ENCODE measurements at places on chromosomes 3 and 15. TPM values are rescaled to one million over a fixed set of nuclear protein-coding genes. Genes with fewer than 3 reads are reported as not detected.

SCN11A gene
- total RNA-seq: 0.05 TPM

HGD gene
- total RNA-seq: 0.40 TPM

- DNase-seq: no peak
These were observed 27.2 kb upstream of the ADAMTS7 start for GRCh38 chr15:78838489-78838888.

PLS1 gene
- total RNA-seq: 0.58 TPM

FSD2 gene
- 28.9 TPM for total RNA-seq

TICRR gene
- 0.04 TPM for total RNA-seq

- DNase-seq: no peak
These were observed 44.5 kb downstream of the CMTM7 start for GRCh38 chr3:32435911-32436815.

GRCh38 chr15:52730173-52730572 is 51.0 kb upstream of the ATOSA start:
- DNase-seq: no peak

DNA sequence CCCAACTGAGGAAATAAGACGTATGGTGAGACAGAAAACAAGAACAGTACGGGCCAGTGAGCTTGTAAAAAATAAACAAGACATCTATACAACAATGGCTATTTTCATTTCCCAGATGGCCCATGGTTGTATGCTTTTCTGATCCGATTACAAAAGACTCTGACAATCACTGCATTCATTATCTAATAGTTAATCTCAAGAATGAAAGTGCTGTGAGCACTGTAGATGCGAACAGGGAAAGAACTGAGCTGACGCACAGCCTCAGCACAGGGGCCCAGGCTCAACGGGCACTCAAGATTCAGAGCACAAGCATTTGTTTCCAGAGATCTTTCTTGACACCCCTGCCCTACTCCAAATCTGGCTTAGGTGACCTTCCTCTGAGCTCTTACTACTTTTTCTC is 6.9 kb downstream of the MTMR10 start:
- no peak for DNase-seq

MORC1 gene
- not detected for total RNA-seq

ZBTB47 gene
- 121 TPM for total RNA-seq

DNA sequence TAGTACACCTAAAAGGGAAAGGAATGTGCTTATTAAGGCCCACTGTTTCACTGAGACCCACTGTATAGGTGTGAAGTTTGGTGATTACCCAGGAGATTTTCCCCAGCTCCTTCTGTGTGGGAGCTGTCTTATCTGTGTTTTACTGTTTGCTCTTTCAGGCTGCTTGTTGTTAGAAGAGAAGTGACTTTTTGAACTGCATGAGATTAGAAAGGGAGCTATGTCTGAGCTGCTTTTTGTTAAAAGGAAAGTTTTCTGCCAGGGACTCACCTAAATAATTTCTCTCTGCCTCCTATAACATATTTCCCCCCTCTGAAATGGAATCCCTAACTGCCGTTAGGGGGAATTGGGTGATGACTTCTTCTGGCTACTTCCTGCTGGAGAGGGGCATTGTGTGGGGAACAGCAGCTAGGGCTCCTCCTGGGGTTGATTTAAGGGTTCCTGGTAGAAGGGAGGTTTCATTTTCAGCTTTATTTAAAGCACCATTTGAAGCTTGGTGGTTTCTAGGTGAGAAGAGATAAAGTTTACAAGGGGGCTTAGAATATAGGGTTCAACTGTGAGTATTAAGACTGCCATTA is 77.1 kb upstream of the ATP11B start:
- DNase-seq: no peak

DNA sequence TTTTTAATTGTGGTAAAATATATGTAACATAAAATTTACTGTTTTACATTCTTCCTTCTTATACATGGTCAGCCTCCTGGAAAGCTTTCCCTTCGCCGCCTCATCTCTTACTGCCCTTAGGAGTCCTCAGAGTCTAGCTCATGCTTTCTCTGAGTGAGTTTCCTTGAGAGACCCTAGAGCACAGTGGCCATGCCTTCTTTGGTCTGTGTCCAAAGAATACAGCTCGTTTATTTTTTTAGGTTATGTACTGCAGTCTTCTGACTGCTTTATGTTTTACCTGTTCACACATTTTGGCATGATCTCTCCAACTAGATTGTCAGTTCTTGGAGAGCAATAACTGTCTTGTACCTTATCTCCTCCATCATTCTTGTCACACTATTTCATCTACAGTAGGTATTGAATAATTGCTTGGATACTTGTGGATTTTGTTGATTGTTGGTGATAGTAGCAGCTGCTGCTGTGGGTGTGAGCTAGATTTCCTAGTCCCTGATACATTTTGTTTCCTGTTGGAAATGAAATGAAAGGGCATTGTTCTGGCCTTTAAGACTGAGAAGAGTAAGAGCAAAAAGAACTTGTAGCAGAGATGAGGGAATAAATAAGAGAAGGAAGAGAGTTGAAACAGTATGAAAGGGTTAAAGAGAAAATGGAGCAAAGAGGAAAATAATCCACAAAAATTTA is 10.9 kb downstream of the ARIH2 start:
- no peak for DNase-seq

Data from psoas muscle (tissue), 8 donors.